ENCODE measurements at places on chromosomes 13 and 19. TPM values are rescaled to one million over a fixed set of nuclear protein-coding genes. Genes with fewer than 3 reads are reported as not detected.

DNA sequence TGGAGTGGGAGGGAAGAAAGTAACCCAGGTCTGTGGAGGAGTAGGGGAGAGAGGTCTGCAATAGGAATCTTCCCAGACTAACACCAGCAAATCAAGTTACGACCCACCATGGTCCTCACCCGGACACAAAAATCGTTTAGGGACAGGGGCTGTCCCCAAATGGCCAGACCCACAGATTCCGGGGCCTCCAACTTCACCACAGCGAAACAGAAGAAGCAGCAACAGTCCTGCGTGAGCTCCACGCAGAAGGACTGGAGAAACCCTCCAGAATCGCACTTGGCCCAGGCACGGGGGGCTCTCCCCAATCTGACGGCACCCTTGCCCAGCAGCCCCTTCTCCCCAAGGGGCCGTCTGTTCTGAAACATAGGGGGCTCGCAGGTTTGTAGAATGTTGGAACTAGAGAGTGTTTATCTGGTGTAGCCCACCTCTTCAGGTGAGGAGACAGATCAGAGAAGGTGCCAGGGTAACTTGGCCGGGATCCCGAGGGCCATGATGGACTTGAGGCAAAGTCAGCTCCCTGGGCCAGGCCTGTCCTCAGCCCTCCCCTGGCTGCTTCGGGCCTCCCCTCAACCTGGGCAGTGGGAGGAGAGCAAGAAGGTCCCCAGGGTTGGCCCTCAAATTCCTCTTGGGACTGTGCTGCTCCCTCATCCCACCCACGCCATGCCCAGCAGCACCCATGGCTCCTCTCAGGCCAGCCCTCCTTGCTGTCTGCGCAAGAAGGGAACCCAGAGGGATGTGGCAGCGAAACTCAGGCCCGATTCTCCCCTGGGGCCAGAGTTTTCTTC is 82.5 kb upstream of the GPR183 start:
- no peaks in the 10 kb centered on the region for H3K4me1 ChIP-seq
- H3K27me3 ChIP-seq = no peaks in the 10 kb centered on the region
- peaks cover 8% of the 10 kb centered on the region for H3K36me3 ChIP-seq

DNA sequence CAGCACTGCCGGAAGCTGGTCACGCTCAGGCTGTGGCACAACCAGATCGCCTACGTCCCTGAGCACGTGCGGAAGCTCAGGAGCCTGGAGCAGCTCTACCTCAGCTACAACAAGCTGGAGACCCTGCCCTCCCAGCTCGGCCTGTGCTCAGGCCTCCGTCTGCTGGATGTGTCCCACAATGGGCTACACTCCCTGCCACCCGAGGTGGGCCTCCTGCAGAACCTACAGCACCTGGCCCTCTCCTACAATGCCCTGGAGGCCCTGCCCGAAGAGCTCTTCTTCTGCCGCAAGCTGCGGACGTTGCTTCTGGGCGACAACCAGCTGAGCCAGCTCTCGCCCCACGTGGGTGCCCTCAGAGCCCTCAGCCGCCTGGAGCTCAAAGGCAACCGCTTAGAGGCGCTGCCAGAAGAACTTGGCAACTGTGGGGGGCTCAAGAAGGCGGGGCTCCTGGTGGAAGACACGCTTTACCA is 3.2 kb upstream of the MAP2K7 start:
- H3K4me1 ChIP-seq = peaks cover 9% of the 10 kb centered on the region
- peaks cover 17% of the 10 kb centered on the region for H3K27me3 ChIP-seq
- DNase-seq = no peak
- peaks cover 5% of the 10 kb centered on the region for H3K36me3 ChIP-seq
- no peak overlapping the region for H3K27ac ChIP-seq

The EFNB2 gene
- total RNA-seq = 353 TPM

The EDNRB gene
- total RNA-seq = 1.4 TPM

The SIGLEC12 gene
- not detected for total RNA-seq
